Activated CD8-positive, alpha-beta memory T cell treated with anti-CD3 and anti-CD28 coated beads for 36 hours (primary cell): ENCODE measurements at places on chromosomes 16 and 17. TPM values are rescaled to one million over a fixed set of nuclear protein-coding genes. Genes with fewer than 3 reads are reported as not detected.

Gene FOXJ1
- 1.4 TPM for total RNA-seq

Gene PPP1R1B
- total RNA-seq, result not detected

Gene CACNB1
- total RNA-seq, result 17.4 TPM

Gene CDH13
- total RNA-seq, result not detected

Gene CFAP97D1
- total RNA-seq, result not detected

Gene ZNF624
- 3.2 TPM for total RNA-seq

Gene CDH1
- not detected for total RNA-seq

Gene KIF2B
- total RNA-seq, result not detected

Gene GDPD3
- 4.3 TPM for total RNA-seq

Gene PRR35
- not detected for total RNA-seq

Gene GFAP
- total RNA-seq, result not detected

Gene MRTFB
- total RNA-seq, result 14.0 TPM

Gene MAP2K3
- 170 TPM for total RNA-seq

Gene RNF227
- 4.4 TPM for total RNA-seq

Gene PROCA1
- total RNA-seq, result 4.8 TPM

Gene TBC1D16
- total RNA-seq, result 6.8 TPM

Gene VMO1
- 0.29 TPM for total RNA-seq

Gene SAMD14
- total RNA-seq, result 1.2 TPM

Gene SEPTIN12
- total RNA-seq, result not detected

Gene MYO15A
- 0.27 TPM for total RNA-seq

Gene TP53TG3C
- not detected for total RNA-seq

Gene TPPP3
- total RNA-seq, result not detected

Gene NOG
- 0.15 TPM for total RNA-seq

Gene MT1E
- 49.7 TPM for total RNA-seq

Gene CDH5
- total RNA-seq, result not detected

Gene JPH3
- not detected for total RNA-seq
